ENCODE measurements at places on chromosomes 1 and 21. TPM values are rescaled to one million over a fixed set of nuclear protein-coding genes. Genes with fewer than 3 reads are reported as not detected.

Gene C4BPB
- not detected for total RNA-seq

DNA sequence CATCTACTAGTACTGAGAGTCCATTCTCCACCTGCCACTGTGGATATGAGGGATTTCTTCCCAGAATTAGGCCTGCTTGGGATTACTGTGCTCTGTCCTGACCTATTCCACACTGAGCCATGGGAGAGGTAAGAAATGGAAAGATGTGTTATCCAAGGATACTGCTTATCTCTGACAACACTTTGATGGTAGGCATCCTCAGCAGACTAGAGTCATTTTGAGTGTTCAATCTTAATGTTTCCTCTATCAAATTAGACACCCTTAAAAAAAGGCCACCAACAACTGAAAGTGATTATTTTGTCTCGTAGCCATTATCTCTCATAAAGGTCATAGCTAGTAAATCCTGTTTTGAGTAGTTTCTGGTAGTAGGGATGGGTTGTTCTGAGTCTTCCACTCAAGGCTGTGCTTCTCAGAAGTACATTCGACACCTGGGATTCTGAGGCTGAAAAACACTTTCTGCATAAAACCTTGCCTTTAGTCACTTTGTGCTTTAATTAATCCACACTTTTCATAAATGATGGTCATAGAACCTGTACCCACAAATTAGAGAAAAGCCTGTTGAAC is 8.8 kb downstream of the ATPAF1 start:
- no peaks in the 10 kb centered on the region for H3K4me1 ChIP-seq
- no peak overlapping the region for H3K4me3 ChIP-seq
- no peak for DNase-seq

GRCh38 chr1:225890346-225891228 is 1.6 kb upstream of the LEFTY1 start:
- no peak overlapping the region for H3K27ac ChIP-seq
- no peaks in the 10 kb centered on the region for H3K27me3 ChIP-seq
- H3K4me3 ChIP-seq, result no peak overlapping the region
- no peaks in the 10 kb centered on the region for H3K4me1 ChIP-seq

DNA sequence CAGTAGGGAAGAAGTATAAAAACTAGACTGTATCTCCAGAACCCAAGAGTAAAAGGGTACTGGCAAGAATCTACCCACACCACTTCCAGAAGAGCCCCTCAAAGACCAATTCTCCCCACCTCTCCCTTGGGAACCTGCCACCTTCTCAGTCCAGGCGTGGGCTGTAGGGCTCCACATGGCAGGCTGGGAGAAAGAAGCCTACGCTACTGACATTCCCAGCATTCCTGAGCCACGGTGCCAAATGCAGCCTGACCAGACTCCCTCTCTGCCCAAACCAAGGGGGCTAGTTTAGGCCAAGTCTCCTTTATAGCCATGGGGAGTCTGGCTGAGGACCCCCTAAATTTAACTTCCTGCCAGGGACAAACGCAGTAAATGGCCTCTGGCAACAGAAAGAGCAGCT is 2.0 kb downstream of the UBE2Q1 start:
- H3K4me1 ChIP-seq, result peaks cover 12% of the 10 kb centered on the region
- peak overlapping the region; percentile 100 for H3K4me3 ChIP-seq
- peaks cover 34% of the 10 kb centered on the region for H3K36me3 ChIP-seq
- no peak overlapping the region for H3K27ac ChIP-seq

Gene RXFP4
- not detected for total RNA-seq

- H3K4me1 ChIP-seq, result no peaks in the 10 kb centered on the region
- H3K27me3 ChIP-seq, result no peaks in the 10 kb centered on the region
- H3K27ac ChIP-seq, result no peak overlapping the region
- DNase-seq, result peak; percentile 65
- H3K4me3 ChIP-seq, result no peak overlapping the region
Observed at GRCh38 chr1:186722711-186723309, 42.6 kb upstream of the PTGS2 start.

GRCh38 chr1:20349971-20350370 is 59.3 kb downstream of the VWA5B1 start:
- H3K27ac ChIP-seq, result no peak overlapping the region
- no peak overlapping the region for H3K4me3 ChIP-seq
- H3K36me3 ChIP-seq, result no peaks in the 10 kb centered on the region
- peaks cover 11% of the 10 kb centered on the region for H3K27me3 ChIP-seq
- no peaks in the 10 kb centered on the region for H3K4me1 ChIP-seq

Gene NECTIN4
- total RNA-seq, result not detected

- no peak for DNase-seq
- H3K27ac ChIP-seq, result no peak overlapping the region
- no peaks in the 10 kb centered on the region for H3K4me1 ChIP-seq
- H3K36me3 ChIP-seq, result no peaks in the 10 kb centered on the region
Observed at GRCh38 chr1:233620065-233620464, 6.2 kb downstream of the KCNK1 start.

Gene RHD
- total RNA-seq, result not detected

- H3K4me3 ChIP-seq, result peak overlapping the region; percentile 79
- H3K27me3 ChIP-seq, result no peaks in the 10 kb centered on the region
- H3K27ac ChIP-seq, result peak overlapping the region; percentile 58
- H3K4me1 ChIP-seq, result peaks cover 28% of the 10 kb centered on the region
- DNase-seq, result peak; percentile 34
Observed at GRCh38 chr21:45075596-45076244, 1.3 kb downstream of the ADARB1 start.

GRCh38 chr21:21915816-21916215 is 917.6 kb downstream of the NCAM2 start:
- no peak for DNase-seq
- H3K4me1 ChIP-seq, result no peaks in the 10 kb centered on the region
- H3K27ac ChIP-seq, result no peak overlapping the region
- H3K27me3 ChIP-seq, result no peaks in the 10 kb centered on the region
- H3K36me3 ChIP-seq, result no peaks in the 10 kb centered on the region
- H3K4me3 ChIP-seq, result no peak overlapping the region

DNA sequence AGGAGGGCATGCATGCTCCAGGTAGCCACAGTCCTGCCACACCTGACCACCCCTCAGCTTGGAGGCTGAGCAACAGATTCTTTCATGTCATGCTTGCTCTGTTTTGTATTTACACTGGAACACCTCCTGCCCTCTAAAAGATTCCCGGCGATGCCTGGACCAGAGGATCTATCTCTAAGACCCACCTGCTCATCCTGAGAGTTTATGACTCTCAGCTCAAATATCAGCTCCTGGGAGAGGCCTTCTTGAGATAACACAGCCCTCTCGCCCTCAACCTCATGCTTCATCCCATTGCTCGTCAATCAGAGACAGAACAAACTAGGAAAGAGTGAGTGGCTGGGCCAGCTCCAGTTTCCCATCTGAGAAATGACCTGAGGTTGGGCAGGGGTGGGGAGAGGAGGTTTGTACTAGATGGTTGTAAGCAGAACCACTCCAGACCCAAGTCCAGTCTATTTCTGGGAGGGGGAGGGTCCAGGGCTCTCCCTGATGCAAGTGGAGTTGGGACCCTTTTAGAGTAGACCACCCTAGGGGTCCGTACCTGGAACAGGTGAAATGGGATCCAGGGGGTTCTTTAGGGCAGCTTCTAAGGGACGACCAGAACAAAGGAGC is 524.5 kb downstream of the MATN1 start:
- H3K27ac ChIP-seq, result no peak overlapping the region
- H3K4me3 ChIP-seq, result no peak overlapping the region
- DNase-seq, result no peak
- no peaks in the 10 kb centered on the region for H3K36me3 ChIP-seq

Gene CFHR5
- total RNA-seq, result not detected

DNA sequence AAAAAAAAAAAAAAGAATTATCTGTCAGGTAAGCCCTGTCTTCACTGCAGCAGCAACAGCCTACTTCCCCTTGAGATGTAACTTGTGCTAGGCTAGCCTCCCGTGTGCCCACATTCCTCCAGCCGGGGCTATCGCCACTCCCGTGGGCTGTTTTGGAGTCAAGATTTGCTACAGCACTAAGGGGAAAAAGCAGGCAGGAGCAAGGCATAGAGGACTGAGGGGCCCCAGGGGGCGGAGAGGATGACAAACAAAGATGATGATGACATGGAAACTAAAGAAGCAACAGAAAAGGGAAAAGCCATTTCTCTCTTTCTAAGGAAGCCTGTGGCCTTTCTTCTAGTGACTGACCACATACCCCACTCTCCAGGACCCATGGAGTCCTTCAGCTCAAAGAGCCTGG is 1.9 kb downstream of the TNFAIP8L2 start:
- peaks cover 15% of the 10 kb centered on the region for H3K36me3 ChIP-seq
- DNase-seq, result no peak
- H3K27me3 ChIP-seq, result no peaks in the 10 kb centered on the region
- no peaks in the 10 kb centered on the region for H3K4me1 ChIP-seq
- H3K4me3 ChIP-seq, result no peak overlapping the region

Gene NME7
- total RNA-seq, result 28.2 TPM

DNA sequence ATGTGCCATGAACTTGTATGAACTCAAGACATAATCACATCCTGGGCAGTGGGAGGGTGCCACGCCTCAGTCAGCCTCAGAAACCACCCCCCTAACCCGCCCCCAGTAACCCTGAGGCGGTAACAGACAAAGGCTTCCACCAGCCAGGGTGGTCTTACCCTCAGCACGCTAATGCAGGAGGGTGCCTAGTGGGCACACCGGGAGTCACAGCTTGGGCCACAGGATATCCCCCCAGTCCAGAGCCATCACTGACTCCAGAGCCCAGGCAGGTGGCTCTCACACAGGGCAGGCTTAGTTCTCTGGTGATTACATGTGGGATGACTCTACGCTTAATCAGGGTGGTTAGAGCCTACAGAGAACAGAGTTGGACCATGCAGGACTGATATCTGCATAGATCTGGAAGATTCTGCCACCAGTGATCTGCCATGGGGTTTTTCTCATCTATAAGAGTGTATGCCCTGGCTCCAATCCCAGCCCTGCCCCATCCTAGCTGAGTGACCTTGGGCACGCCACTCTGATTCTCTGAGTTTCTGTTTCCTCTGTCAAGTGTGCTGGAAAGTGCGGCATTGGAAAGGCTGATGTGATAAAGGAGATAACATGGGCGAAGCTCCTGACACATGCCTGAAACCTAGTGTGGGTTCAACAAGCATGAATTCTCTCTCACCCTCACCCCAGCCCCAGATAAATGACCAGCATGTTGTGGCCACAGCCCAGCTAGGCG is 27.3 kb downstream of the OPTC start:
- H3K36me3 ChIP-seq, result no peaks in the 10 kb centered on the region
- DNase-seq, result peak; percentile 55
- peaks cover 29% of the 10 kb centered on the region for H3K4me1 ChIP-seq
- no peaks in the 10 kb centered on the region for H3K27me3 ChIP-seq

DNA sequence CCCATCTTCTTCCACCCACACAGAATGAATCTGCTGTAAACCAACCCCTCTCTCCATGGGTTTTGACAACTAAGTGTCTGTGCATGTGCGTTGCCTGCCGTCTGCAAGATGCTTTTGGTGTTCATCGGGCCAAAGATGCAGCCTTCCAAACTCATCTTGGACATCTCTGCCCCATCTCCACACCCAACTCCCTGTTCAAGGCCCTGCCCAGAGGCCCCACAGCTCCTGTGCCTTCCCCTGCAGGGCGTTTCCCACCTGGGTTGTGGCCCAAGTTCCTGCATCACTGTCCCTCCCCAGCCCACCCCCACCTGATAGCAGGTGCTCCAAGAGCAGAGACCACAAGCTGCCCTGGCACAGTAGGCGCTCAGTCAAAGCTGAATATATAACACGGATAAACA is 103.2 kb downstream of the BCAR3 start:
- DNase-seq, result no peak
- H3K27me3 ChIP-seq, result no peaks in the 10 kb centered on the region
- H3K27ac ChIP-seq, result peak overlapping the region; percentile 71
- H3K36me3 ChIP-seq, result peaks cover 76% of the 10 kb centered on the region
- peaks cover 15% of the 10 kb centered on the region for H3K4me1 ChIP-seq

DNA sequence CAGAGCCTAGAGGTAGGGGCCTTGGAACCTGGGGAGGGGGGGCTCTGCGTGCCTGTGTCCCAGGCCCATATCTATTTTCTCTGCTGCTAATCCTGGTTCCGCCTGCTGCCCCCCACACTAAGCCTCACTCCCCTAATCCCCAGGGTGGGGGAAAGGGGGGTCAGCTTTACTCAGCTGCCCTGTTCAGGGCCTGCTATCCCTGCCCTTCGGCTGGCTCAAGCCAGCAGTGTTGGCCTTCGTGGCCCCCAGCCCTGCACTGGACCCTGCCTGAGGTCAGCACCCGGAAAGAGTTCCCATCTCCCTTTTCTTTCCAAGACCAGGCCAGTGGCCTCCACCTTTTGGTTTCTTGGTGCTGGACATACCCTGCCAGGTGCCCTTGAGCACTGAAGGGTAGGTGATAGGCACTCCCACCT is 8.4 kb downstream of the ZBTB7B start:
- no peak for DNase-seq
- H3K36me3 ChIP-seq, result no peaks in the 10 kb centered on the region
- no peak overlapping the region for H3K4me3 ChIP-seq
- H3K4me1 ChIP-seq, result peaks cover under 1% of the 10 kb centered on the region
- no peaks in the 10 kb centered on the region for H3K27me3 ChIP-seq
- no peak overlapping the region for H3K27ac ChIP-seq

Gene CFHR2
- total RNA-seq, result not detected

- DNase-seq, result no peak
- no peak overlapping the region for H3K27ac ChIP-seq
- no peak overlapping the region for H3K4me3 ChIP-seq
- no peaks in the 10 kb centered on the region for H3K4me1 ChIP-seq
- no peaks in the 10 kb centered on the region for H3K27me3 ChIP-seq
Observed at GRCh38 chr1:194056169-194056568, 869.8 kb upstream of the B3GALT2 start.

GRCh38 chr1:66298464-66298863 is 235.5 kb upstream of the SGIP1 start:
- peaks cover 29% of the 10 kb centered on the region for H3K4me1 ChIP-seq
- no peak for DNase-seq
- H3K4me3 ChIP-seq, result no peak overlapping the region

GRCh38 chr21:34017039-34017961 is 56.1 kb upstream of the MRPS6 start:
- no peak overlapping the region for H3K4me3 ChIP-seq
- no peak overlapping the region for H3K27ac ChIP-seq
- no peaks in the 10 kb centered on the region for H3K27me3 ChIP-seq
- DNase-seq, result no peak
- no peaks in the 10 kb centered on the region for H3K36me3 ChIP-seq
- H3K4me1 ChIP-seq, result no peaks in the 10 kb centered on the region

Gene PRDM16
- total RNA-seq, result not detected

- no peak overlapping the region for H3K4me3 ChIP-seq
- DNase-seq, result no peak
- H3K27ac ChIP-seq, result no peak overlapping the region
Observed at GRCh38 chr1:8568837-8569236, 248.6 kb downstream of the RERE start.

DNA sequence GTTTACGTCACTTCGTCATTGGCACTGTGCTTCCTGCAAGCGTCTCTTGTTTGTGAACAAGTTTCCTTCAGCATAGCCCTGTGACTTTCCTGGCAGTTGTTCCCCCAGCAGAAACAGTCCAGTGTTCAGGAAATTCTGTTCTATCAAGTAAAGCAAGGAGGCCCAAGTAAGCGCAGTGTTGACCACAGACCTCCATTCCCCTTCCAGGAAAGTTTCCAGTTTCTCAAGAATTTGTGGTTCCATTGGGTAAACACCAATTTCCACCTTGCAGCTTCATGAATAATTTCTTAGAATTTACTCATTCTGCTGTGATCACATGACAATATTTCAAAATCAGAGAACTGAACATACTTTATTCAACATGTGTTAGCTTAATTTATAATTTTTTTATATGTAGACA is 88.5 kb upstream of the ETV3 start:
- no peaks in the 10 kb centered on the region for H3K4me1 ChIP-seq
- no peak for DNase-seq
- H3K27me3 ChIP-seq, result no peaks in the 10 kb centered on the region
- no peak overlapping the region for H3K4me3 ChIP-seq
